ENCODE measurements at places on chromosomes 4 and X.

DNA sequence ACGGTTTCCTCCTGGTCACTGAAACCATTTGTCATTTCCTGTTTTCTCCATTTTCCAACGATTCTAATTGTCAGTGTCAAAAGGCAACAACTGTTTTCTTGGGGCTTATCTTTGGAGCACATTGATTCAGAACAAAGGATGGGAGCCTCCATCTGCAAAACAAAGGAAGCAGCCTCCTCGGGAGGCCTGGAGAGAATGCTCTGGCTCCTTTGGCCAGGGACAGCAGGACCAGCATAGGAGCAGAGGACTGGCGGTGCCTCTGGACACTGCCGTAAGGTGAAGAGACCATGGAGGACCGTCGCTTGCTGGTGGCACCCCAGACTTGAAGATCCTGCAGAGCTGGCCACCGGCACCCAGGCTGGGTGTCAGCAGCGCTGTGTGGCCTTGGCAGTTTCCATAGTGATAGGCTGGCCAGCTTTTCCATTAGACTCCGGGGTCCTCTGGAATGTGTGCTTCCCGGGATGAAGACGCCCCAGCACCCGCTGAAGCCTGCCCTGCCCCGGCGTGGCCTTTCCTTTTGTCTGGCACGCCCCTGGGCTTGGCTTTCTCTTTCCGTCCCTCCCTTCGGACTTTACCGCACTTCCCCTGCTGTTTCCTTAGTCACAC is 61.1 kb upstream of the MTM1 start:
- DNase-seq, result no peak

GRCh38 chrX:30888526-30889146 is 418 bp downstream of the TAB3 start:
- DNase-seq, result no peak

DNA sequence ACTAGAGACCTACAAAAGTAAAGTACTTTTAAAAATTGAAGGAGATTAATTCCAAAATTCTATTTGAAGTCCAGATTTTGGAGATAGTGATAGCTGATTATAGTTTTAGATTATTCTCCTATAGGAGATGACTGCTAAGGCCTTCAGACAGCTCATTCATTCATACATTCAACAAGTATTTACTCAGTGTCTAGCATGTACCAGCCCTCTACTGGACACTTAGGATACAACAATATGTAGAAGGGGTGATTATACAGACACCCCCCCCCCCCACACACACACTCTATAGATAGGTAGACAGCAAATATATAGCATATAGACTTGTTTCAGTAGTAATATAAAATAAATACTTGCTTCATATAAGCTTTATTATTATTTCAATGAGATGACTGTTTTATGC is 60.4 kb upstream of the TAF9B start:
- no peak for DNase-seq

- DNase-seq, result no peak
These were observed at the start of gene KLHL4 for GRCh38 chrX:87517571-87518141. KLHL4 (plus strand) TSS chrX:87517802; CDS start chrX:87517894, 92 bp downstream.

GRCh38 chr4:136650541-136651277 is 881.6 kb downstream of the PCDH18 start:
- no peak for DNase-seq

- DNase-seq, result no peak
These were observed 58.3 kb downstream of the TLR10 start for GRCh38 chr4:38724475-38724808.

DNA sequence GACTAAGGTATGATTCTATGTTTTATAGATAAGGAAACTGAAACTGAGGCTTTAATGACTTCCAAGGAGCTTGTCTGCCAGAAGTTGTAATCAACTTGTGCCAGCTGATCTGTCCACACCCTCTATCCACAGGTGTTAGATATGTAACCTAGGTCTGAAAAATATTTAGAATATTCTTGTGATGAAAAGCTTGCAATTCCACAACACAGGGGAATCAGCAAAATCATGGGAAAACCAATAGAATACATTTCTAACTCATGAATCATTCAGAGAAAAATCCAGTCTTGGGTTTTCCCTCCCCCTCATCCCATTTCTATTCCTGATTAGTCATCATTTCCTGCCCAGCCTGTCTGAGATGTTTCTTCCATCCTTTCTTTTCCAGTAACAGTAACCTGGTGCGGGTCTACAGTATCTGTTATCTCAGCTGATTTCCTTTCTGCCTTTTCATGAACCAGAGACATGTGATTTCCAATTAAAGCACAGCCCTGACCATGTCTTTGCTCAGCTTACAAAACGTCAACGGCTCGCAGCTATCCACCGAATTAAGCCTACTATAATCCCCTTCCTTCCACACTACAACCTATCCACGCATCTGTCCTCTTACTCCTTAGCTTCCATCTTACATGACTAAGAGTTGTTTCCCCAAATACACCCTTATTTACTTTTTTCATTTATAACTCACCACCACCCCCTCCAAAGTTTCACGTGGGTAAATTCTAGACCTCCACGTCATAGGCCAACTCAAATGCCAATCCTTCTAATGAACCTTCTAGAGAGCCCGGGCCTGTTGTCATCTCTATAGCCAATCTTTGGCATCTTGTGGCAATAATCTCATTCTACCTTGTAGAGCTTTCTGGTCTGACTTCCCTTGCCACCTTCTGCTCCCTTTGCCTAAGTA is 961 bp upstream of the NOCT start:
- no peak for DNase-seq

DNA sequence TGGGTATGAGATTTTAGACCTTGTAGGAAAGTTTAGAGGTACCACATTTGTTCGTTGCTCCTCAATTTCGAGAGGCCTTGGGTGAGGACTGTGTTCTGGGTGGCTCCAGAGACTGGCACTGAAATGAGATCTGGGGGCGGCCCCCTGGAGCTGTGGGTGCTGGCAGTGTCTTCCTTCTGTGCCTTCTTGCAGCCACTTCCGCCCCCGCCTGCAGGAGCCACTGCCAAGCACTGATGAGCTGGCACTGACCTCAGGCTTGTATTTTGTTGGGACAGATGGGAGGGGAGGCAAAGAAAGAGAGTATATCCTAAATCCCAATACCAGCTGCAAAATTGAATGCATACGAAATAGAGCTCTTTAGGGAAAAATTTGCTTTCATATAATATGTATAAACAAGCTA is 64.5 kb upstream of the CLDN34 start:
- no peak for DNase-seq

DNA sequence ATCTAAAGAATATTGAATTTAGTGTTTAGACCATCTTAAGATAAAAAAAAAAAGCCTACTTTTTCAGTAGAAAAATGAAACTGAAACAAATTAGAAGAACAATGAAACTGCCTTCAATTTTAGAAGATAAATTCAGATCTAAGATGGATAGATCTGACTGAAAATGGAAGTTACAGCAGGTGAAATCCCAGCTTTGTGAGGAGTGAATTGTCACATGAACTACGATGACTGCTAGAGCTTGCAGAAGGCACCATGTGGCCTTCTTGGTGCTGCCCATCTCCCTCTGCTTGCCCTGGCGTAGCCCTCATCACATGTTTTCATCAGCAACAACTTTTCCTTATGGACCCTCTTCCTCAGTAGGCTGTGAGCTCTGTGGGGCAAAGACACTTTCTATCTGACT is 51.4 kb upstream of the EMCN start:
- no peak for DNase-seq

Data from stimulated activated CD8-positive, alpha-beta memory T cell treated with anti-CD3 and anti-CD28 coated beads, Interleukin-4, amount 100 ng/mL, for 1 hour (primary cell).